Osteocyte (in vitro differentiated cells): ENCODE measurements at places on chromosomes 16 and 17.

DNA sequence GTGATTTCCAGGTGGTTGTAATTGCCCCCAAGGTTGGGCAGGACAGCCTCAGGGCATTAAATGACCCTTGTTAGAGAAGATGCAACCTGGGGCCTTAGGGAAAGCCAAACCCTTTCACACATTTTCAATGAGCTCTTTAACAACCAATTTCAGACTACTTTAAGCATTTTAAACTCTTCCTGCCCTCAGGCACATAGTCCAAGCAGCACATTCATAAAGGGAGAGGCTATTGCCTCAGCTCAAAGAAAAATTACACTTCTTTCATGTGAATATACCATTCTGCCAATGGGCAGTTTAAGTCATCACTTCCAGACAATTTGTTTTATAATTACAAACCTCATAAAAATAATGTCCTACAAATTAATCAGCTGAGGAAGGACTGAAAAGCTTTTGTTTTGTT, 544.5 kb downstream of the NPIPA7 start:
- DNase-seq = no peak

DNA sequence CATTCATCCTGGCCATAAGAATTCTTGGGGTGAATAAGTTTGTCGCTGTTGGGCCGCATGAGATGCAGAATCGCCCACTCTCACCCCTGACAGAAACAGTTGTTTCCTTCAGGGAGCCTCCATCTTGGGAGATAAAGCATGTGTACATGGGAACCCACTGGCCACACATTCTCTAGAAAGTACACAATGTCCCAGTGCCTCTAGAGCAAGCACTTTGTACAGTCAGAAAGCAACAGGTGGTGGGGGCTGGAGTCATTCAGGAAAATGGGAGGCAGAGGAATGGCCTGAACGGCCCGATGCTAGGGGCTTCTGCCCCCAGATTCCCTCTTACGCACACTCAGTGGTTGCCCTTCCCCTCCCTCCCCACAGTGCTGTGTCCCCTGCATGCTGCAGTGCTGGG, 16.1 kb downstream of the ACE start:
- no peak for DNase-seq

- DNase-seq = no peak
These were observed 9.7 kb upstream of the SNF8 start for GRCh38 chr17:48954300-48954755.

DNA sequence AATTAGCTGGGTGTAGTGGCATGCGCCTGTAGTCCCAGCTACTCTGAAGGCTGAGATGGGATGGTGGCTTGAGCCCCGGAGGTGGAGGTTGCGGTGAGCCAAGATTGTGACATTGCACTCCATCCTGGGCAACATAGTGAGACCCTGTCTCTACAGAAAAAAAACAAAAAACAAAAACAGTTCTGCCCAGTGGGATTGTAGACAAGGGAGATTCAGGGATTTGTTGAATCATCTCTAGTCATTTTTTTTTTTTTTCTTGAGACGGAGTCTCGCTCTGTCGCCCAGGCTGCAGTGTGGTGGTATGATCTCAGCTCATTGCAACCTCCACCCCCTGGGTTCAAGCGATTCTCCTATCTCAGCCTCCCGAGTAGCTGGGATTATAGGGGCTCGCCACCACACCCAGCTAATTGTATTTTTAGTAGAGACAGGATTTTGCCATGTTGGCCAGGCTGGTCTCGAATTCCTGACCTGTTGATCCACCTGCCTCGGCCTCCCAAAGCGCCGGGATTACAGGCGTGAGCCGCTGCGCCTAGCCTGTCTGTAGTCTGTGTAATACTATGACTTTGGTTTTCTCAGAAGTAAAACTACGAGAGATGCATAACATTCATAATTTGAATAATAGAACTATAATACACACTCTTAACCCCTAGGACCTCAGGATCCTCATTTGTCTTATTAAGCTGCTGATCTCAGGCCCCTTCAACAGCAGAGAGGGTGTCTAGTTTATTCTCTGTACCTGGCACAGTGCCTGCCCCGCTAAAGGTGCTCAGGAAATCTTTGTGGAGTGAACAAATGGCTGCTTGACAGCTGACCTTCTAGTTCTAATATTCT, 1.4 kb downstream of the TEN1 start:
- no peak for DNase-seq

- no peak for DNase-seq
These were observed 5.7 kb downstream of the CCR7 start for GRCh38 chr17:40559564-40559916.

DNA sequence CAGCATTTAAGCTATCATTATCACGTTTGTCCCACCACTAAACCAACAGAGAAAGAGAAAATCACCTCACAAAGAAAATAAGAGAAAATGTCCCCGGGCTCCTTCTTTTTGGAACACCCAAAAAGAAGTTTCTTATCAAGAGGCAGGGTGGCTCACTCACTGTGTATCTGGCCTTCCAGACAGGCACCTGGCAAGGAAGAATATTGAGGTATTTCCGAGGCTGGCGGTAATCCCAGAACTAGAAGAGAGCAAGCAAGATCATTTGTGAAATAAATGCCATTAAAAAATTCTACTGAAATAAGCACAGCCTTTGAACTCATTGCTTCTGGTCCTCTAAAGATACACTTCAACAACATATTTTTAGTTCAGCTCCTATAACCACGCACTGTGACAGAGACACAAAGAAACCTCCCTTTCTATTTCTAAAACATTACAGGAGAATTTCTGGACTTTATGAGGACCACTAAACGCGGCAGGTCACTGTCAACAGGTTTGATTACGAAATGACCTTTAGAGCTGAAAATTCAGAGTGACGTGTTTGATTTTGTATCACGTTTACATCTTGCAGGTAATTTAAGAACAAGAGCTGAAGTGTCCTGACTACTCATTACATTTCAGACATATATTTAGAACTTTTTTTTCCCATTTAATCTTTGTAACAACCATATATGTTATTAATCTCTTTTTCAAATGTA, 61.0 kb downstream of the WDR59 start:
- no peak for DNase-seq

- no peak for DNase-seq
These were observed 59.8 kb downstream of the NCOR1 start for GRCh38 chr17:16155536-16155935.

GRCh38 chr17:20241855-20242254, 225.5 kb downstream of the LGALS9B start:
- no peak for DNase-seq

- no peak for DNase-seq
These were observed 90.3 kb downstream of the KATNIP start for GRCh38 chr16:27640277-27640600.

GRCh38 chr17:67266496-67266895, 21.5 kb upstream of the HELZ start:
- no peak for DNase-seq

DNA sequence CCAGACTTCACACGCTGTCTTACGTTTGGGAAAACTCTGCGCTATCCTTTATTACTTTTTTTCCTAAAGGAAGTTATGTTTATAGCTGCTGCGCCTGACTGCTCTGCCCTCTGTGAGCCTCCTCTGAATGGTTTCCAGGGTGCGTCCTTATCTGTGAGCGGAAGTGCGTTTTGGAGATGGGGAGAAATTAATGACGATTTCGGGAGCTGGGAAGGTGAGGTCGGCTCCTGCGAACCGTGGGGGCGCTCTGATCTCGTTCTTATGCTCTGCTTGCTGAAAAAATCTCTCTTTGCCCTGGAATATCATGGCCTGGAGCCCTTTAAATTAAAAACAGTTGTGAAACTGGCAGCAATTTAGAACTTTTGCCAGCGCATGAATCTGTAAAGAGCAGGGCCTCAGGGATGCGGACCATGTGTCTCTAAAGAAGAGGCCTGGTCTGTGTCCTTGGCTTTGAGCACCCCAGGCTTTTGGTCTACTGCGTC, 135.7 kb upstream of the ZFHX3 start:
- no peak for DNase-seq

- no peak for DNase-seq
These were observed 6.2 kb downstream of the PHF12 start for GRCh38 chr17:28944862-28945741.

- DNase-seq = peak; percentile 15
These were observed 81.9 kb downstream of the AIPL1 start for GRCh38 chr17:6352801-6353560.

DNA sequence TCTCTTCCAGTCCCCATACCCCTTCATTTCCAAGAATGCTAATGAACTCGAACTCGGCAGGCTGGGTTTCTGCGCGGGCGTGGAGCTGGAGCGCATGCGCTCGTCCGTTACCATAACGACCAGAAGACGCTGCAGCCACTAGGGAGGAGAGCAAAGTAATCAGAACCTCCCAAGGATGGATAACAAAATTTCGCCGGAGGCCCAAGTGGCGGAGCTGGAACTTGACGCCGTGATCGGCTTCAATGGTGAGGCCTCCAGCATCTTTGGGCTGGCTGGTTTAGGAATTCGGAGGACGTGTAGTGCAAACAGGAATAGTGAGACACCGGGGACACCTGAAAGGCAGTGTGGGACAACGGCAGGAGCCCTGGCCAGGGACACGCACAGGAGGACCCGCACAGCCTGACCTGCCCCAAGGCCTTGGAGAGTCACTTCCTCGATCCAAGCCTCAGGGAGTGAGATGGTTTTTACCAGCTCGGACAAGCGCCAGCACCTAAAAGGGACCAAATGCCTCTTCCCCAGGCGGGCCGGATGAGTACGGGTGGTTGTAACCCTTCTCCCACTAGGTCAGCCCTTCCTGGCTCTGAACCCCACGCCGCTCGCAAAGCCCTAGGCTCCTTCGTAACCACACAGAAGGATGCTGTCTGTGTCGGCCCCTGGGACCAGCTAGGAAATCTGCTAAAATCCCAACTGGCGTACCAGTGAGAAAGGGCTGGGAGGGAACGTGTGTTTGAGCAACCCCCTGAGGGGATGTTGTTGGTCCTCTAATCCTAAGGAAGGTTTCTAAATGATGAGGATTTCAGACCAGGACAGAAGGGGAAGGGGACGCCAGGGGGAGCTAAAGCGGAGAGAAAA, at the start of gene CFAP52:
CFAP52 (plus strand) TSS at position 122 of the 852 bp plus-strand sequence; CDS start at position 176, 54 bp downstream.
- peak; percentile 91 for DNase-seq

DNA sequence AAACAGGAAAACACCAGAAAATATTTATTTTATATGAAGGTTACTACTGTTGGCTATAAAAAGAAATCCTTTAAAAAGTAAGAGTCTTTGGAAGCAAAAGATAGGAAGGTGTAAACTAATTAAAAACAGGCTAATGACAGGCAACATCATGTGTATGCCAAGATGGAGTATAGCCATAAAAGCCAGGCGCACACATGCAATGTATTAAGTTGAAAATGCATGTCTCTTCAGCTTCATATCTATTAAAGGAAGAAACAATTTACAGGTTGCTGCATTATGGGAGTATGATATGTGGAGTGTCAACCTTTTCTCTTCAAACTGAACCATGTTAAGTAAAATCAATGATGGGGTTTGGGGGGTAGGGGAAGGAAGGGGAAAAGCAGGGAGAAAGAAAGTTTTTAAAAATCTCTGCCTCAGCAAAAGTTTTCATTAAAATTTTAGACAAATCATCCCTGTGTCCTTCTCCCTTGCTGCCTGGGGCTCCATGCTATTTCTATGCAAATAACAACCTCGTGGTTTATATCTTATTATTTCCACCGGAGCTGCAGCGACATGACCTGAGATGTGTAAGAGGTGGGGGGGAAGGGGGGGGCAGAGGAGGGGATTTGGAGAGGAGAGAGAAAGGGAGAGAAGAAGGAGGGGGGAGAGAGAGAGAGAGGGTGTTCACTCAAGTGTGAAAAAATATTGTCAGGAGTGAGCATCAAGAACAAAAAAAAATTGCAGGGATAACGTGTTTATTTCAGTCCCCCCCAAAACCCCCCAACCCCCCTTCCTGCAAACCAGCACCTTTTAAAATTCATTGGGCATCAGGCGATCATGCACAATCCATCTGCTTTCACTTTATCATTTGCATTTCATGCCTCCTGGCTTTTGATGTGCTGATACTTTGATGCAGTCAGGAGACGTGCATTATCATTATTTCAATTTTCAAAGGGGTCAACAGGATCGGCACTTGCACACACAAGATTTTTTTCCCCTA, 197.6 kb downstream of the AATF start:
- no peak for DNase-seq

GRCh38 chr16:53740476-53740875, 36.5 kb downstream of the FTO start:
- DNase-seq = no peak

- no peak for DNase-seq
These were observed 16.5 kb downstream of the HID1 start for GRCh38 chr17:74956093-74956492.

- DNase-seq = no peak
These were observed 12.7 kb upstream of the CD300A start for GRCh38 chr17:74453665-74454196.

DNA sequence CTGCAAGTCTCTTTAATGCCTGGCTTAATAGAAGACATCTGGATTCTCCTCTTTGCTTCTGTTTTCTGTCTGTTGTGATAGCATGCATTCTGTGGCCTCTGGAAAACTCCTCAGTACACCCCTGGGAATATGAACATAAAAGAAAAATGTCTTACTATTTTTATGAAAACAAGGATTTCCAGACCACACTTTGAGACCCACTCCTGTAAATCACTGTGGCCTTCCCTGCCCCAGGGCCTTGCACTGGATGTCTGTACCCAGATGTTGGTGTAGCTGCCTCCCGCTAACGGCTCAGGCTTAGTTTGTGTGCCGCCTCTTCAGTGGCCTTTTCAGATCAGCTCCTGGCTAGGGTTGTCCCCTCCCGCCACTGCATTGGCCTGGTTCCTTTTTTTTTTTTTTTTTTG, 126.6 kb downstream of the SOCS1 start:
- DNase-seq = no peak

GRCh38 chr17:41624208-41625101, at the start of gene KRT17:
KRT17 (minus strand) TSS chr17:41624575; CDS start chr17:41624509, 66 bp downstream.
- no peak for DNase-seq

DNA sequence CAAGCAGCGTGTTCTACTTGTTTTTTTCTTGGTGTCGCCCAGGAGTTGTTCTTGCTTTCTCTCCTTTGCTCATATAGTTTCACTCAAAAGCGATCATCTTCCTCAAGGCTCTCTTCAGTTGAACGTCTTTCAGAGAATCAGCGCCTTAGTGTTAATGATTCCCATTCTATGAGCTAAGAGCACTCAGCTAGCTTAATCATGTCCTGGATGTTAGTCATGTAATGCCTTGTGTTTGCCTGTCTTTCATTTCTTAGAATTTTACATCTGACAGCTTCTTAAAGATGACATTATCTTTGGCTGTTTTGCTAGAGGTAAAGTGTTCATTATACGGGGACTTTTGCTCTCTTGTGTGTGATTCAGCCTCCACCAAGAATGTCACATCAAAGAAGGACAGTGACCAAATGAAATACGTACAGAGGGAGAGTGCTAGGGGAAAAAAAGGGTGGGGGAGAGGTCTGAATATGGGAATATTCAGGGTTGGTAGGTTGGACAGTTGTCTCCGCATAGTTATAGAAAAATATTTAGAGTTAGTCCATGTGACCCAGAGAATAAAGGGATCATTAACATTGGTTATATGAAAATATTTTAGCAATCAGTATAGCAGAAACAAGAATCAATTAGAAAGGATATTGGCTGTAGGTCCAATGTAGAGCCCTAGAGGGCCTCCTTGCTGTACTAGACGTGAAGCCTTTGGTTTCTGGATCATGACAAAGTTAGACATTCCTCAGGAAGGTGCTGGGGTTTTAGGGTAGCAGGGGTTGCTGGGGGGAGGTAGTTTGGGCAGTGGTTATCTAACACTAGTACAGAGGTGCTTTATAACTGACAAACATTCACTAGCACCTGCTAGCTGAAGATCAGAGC, 31.9 kb upstream of the ANKFN1 start:
- DNase-seq = no peak
